Left colon (tissue), 2 donors: ENCODE measurements at places on chromosomes 1 and 21. TPM values are rescaled to one million over a fixed set of nuclear protein-coding genes. Genes with fewer than 3 reads are reported as not detected.

The DARS2 gene
- 24.3 TPM for total RNA-seq

DNA sequence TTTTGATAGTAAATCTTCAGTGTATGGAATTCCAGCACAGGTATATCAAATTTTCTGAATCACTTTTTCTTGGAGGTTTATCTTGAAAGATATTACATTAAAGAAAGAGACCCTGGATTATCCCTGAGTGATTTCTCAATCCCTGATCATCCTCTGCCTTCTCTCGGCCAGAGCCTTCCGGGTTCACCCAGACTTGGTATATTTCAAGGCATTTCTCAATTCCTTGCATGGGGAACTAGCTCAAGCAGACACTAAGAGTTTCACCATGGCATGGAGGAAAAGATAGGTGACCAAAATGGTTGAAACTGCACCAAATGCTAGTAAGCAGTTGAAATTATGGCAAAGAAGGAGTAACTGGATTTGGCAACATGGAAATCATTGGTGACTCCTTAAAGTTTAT, 5.7 kb downstream of the VAMP4 start:
- DNase-seq, result no peak

The C4BPA gene
- 3.4 TPM for total RNA-seq

- DNase-seq, result no peak
Measured at GRCh38 chr1:161952607-161953172, 71.0 kb downstream of the OLFML2B start.

DNA sequence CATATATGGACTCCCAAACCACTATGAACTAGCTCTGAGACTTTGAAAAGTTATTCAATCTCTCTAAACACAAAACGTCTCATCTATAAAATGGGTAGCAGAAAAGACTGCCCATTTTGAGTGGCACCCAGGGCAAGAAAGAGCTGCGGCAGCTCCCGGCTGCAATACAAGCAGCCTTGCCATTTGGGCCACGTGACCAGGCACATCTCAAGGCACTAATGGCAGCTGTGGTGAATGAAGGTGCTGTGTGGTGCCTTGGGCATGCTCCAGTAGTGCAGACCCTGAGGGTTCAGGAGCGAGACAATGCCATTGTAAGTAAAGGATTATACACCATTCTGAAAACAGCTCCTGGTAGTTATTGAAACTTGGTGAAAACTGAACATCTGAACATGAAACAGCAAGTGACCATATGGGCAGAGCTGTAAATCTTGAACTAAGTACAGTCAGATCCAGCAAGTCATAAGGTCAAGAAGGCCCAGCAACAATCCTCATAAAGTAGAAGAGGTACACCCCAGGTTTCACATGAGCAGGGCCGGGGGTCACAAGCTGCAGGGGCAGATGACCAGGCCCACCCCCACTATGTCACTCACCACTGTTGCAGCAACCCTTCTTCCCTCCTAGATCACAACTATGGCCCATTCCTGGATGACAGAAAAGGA, 39.4 kb upstream of the HIVEP3 start:
- DNase-seq, result no peak

The PTPN14 gene
- 6.8 TPM for total RNA-seq

The KPRP gene
- not detected for total RNA-seq

DNA sequence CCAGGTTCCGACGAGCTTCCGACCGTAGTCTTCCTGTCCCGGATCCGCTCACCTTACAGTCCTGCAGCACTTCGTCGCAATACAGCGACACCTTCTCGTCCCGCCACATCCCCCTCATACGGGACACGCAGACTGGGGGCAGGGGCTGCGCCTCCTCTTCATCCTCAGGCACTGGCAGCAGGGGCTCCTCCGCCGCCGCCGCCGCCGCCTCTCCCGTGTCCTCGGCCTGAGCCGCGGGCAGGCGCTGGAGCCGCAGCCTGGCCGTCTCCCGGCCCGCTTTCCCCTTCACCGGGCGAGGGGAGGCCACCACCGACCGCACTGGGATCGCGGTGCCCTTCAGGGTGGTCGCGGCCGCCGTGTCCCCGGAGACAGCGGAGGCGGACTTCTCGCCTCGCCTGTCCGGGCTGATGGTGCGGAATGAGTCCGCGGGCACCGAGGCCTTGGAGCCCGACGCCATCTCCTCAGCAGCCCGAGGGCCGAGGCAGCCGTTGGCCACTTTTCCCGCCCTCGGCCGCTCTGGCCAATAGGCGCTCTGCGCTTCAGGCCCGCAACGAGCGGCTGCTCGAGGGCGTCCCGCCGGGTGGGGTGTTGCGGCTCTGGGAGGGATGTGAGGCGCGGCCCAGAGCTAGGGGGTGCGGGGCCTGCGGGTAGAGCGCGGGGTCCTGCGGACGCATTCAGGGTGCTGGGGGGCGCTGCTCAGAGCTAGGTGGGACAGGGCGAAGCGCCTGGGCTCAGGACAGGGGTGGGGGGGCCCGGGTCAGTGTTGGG, at the start of gene SHCBP1L:
Gene SHCBP1L, minus strand, starts transcription at position 490 of the 768 bp plus-strand sequence. Its CDS starts 33 bp downstream, at position 457.
- DNase-seq, result no peak

DNA sequence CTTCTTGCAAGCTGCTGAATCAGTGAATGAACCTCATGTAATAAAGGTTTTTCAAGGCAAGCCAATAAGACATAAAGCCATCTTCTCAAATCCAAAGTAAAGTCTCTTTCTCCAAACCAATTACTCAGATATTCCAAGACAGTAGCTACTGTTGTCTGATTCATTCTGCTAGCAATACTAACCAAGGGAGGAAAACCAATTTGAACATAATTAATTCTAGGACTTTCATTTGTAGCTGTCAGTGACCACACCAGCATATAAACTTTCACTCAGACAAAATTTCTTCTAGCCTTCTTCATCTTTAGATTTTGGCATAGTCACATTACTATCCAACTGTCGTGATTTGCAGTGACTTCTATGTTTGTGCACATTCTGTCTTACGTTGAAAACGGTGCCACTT, 10.5 kb upstream of the INTS3 start:
- DNase-seq, result no peak

- DNase-seq, result peak; percentile 57
Measured at GRCh38 chr1:94068999-94069918, 51.7 kb downstream of the ABCA4 start.

DNA sequence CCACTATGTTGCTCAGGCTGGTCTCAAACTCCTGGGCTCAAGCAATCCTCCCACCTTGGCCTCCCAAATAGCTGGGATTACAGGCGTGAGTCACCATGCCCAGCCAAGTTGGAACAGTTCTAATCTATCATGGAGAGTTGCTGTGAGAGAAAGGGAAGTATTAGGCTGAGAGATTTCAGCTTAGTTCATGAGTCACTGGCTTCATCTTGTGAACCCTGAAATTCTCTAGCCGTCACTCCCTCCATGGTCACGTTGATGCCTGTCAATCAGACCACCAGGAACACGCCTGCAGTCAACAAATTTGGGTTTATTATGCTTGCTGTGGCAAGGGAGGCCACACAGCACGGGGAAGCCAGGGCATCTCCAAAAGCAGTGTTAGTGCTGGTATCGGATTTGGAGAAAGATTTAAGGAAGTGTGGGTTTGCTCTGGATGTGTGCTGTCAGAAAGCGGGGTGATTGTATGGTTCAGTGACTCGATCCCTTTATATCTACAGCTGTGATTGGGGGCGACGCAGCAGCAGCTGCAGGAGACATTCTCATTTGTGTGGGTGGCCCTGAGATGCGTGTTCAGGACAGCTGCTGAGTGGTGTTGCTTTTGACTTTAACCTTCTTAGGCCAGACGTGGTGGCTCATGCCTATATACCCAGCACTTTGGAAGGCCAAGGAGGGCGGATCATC, 18.7 kb downstream of the UQCRHL start:
- no peak for DNase-seq

GRCh38 chr1:29948581-29948980, 712.3 kb downstream of the PTPRU start:
- no peak for DNase-seq

GRCh38 chr1:107480548-107481415, 339.9 kb downstream of the NTNG1 start:
- DNase-seq, result peak; percentile 31

DNA sequence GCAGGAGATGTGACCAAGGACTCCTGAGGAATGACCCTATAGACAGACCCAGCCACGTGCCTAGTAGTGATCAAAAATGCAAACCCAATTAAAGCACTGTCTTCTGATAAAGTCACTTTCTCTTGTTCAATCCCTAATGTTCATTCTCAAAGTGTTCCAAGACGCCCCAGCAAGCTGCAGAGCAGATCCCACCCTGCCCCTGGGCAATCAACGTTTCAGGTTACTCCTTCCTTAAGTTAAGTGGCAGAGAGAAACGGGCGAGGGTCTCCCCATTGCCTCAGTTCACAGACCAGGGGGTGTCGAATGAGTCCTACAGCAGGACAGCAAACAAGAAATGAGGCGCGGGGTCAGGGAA, 699 bp upstream of the RGS2 start:
- no peak for DNase-seq

GRCh38 chr1:18700530-18700929, 69.9 kb downstream of the PAX7 start:
- no peak for DNase-seq

GRCh38 chr1:42417166-42417565, 36.6 kb downstream of the RIMKLA start:
- no peak for DNase-seq

The SCMH1 gene
- 24.1 TPM for total RNA-seq

The RBBP4 gene
- 128 TPM for total RNA-seq

- DNase-seq, result no peak
Measured at GRCh38 chr21:43949499-43950208, 62.5 kb upstream of the TRAPPC10 start.

GRCh38 chr1:228452194-228453021, 34.8 kb upstream of the RNF187 start:
- no peak for DNase-seq

The GIPC2 gene
- 30.5 TPM for total RNA-seq
